ENCODE measurements at places on chromosomes 1 and 21. TPM values are rescaled to one million over a fixed set of nuclear protein-coding genes. Genes with fewer than 3 reads are reported as not detected.

The LMOD1 gene
- polyA plus RNA-seq, result 4.2 TPM

The CFAP74 gene
- polyA plus RNA-seq, result 0.24 TPM

The DPM3 gene
- polyA plus RNA-seq, result 50.3 TPM

The PLXNA2 gene
- polyA plus RNA-seq, result 21.2 TPM

The RORC gene
- polyA plus RNA-seq, result 1.3 TPM

The SLC6A17 gene
- polyA plus RNA-seq, result 0.41 TPM

The ECM1 gene
- polyA plus RNA-seq, result 13.0 TPM

- no peak for DNase-seq
Measured at GRCh38 chr1:232936941-232937340, 13.5 kb upstream of the NTPCR start.

- DNase-seq, result no peak
Measured at GRCh38 chr1:15508700-15509487, 15.1 kb downstream of the CASP9 start.

DNA sequence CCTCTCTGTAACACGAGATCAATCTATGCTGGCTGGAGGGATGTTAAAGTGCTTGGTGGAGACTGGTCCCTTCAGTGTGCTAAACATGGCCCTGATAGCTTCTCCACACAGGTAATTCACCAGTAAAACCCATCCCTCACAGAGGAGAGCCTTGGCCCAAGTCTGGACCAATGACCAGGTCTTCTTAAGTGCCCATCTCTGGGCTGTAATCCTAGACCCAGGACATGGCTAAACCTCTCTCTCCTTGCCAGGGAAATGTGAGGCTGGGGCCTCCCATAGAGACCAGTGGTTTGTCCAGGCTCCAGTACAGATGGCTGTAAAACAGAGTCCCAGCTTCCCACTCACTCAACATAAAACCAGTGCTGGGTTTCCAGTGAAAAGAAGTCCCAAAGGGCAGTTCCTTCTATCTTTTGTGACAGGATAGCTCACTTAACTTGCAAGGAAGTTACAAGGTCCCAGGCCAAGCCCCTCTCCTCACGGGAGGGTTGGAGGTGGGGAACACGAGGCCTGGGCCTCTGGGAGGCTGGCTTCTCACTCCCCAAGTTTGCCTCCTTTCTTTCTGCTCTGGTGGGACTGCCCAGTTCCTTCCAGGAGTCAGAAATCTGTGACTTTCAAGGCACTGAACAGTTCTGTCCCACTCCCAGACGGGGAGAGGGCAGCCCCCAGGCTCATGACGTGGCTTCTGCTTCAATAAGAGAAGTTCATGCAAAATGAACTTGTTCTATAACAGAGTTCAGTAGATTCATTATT, 2.2 kb upstream of the KIF17 start:
- no peak for DNase-seq

DNA sequence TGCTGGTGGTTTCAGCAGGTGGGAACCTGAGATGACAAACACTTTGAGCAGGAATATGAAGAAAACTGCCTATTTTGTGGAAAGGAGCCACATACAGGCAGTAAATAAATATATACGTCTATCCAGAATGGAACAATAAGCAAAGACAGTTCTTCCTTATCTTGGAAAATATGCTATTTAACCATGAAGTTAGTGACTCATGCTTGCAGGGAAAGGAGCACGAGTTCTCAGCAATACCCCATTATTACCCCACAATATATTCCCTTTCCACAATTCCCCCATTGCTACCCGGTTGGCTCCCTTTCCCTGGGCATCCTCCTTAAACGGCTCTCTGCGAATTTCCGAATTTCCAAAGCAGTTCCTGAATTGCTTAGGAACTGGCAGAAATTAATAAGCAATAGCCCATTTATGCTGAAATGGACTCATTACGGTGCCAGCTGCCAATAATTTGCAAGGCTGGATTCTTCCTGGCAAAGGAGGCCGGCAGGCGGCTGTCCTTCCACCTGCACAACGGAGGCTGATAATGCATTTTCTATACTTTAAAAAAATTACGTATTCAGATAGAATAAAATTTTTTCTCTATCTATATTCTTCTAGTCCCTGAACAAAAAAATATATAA, 65.4 kb downstream of the TIAM1 start:
- no peak for DNase-seq

DNA sequence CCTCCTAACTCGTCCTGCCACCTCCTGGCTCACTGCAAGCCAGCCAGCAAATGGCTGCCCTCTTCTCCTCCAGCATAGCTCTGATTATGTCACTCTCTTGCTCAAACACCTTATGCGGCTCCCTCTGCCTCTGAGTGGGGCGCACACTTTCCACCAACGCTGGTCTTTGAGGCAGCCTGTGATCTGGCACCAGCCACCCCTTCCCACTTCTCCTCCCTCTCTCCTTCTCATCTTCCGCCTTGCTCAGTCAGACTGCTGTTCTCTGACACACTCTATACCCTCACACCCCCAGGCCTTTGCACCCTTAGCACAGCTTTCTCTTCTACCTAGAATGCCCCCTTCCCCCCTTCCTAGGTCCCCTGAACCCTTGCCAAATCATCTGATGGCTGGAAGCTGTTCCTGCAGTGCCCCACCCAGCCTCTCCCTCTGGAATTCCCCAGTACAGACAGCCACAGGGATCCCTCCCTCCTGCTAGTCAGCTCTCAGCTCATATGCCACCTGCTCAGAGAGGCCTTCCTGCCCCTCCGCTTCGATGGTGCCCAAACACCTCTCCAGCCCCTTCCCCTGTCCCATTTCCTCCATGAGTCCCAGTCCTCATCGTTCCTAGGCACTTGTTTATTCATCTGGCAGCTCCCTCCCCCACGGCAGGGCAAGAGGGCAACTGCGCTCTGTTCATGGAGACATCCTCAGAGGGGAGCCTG, 21.7 kb upstream of the PEF1 start:
- DNase-seq, result no peak

GRCh38 chr1:64906447-64906846, 59.9 kb downstream of the JAK1 start:
- DNase-seq, result no peak

- peak; percentile 56 for DNase-seq
Measured at GRCh38 chr21:27268290-27268689, 301.4 kb upstream of the ADAMTS5 start.

- no peak for DNase-seq
Measured at GRCh38 chr1:89688607-89689006, 55.7 kb downstream of the LRRC8C start.

- peak; percentile 54 for DNase-seq
Measured at GRCh38 chr1:36238433-36238832, 14.2 kb downstream of the THRAP3 start.

GRCh38 chr1:236951672-236952071, 52.6 kb downstream of the MT1HL1 start:
- no peak for DNase-seq

DNA sequence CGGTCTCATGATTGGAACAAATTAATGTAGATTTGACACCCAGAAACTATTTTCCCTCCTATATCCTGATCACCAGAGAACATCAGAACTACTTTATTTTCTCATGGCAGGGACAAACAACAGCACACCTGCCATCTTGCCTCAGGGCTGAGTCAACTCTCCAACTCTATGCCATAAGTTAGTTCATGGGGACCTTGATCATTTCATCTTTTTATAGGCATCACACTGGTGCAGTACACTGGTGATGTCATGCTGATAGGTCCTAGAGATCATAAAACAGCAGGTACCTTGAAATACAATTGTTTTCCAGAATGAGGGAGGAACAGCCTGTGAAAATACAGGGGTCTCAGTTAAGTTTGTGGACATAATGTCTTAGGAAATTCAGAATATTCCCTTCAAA, 45.8 kb downstream of the EDN2 start:
- DNase-seq, result no peak

DNA sequence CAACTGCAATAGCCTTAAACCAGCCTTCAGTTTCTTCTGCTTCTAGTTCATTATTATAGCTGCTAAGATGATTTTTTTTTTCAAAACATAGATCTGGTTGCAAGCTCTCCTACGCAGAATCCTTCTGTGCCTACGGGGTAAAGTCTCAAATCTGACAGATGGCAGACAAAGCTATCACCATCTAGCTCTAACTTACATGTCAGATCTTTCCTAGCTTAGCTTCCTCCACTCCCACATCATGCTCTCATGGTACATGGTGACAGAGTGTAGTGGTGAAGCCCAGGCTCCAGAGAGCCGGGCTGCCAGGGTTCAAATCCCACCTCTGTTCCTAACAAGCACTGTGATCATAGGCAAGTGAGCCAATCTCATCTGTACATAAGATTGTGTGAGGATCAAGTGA, 24.2 kb upstream of the GUCA2B start:
- DNase-seq, result no peak

- no peak for DNase-seq
Measured at GRCh38 chr1:18299441-18300338, 181.0 kb upstream of the KLHDC7A start.

DNA sequence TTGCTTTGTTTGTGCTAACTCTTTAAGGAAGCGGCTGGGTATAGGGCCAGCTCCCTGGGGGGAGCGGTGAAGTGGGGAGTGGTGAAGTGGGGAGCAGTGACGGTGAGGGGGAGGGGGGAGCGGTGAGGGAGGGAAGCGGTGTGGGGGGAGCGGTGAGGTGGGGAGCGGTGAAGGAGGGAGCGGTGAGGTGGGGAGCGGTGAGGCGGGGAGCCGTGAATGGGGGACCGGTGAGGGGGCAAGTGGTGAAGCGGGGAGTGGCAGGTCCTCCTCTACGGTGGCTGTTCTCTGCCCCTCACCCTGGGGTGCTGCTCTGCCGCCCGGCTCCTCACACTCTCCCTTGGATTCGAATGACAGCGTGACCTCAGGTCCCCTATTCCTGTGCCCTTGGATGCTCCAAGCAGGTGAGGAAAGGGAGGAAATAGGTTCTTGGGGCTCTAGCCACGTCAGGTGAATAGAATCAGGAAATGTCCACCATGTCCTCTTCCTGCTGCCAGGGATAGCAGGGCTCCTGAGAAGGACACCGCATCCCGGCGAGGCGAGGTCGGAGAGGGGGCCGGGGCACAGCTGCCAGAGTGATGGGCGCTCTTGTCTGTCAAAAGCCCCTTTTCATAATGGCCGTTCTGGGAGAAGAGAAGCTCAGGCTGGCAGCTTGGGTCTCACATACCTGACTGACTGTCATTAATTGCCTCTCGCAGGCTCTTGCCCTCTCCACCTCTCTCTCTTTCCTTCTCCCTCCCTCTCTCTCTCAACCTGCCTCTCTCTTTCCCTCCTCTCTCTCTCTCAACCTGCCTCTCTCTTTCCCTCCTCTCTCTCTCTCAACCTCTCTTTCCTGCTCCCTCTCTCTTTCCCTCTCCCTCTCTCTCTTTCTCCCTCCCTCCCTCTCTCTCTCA, 134.2 kb downstream of the PGBD5 start:
- no peak for DNase-seq

DNA sequence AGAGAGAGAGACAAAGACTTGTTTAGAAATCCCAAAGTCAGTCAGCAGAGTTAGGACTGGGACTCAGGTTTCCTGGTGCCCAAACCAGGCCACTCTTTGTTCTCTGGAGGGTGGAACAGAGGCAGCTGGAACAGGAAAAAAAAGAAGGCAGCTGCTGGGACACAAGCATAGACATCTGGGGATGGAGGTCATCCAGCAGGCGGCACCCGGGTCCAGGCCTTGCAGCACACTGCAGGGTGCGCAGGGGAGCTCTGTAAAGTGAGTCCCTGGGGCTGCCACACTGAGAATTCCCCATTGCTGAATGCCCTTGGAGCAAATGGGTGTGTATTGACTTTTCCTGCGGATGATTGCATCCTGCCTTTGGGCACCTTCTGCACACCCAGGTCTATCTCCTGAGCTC, 222.9 kb upstream of the CSF3R start:
- no peak for DNase-seq
